ENCODE measurements at places on chromosomes 6 and 20.

GRCh38 chr6:166841216-166841615, 115.1 kb downstream of the RNASET2 start:
- DNase-seq = no peak

DNA sequence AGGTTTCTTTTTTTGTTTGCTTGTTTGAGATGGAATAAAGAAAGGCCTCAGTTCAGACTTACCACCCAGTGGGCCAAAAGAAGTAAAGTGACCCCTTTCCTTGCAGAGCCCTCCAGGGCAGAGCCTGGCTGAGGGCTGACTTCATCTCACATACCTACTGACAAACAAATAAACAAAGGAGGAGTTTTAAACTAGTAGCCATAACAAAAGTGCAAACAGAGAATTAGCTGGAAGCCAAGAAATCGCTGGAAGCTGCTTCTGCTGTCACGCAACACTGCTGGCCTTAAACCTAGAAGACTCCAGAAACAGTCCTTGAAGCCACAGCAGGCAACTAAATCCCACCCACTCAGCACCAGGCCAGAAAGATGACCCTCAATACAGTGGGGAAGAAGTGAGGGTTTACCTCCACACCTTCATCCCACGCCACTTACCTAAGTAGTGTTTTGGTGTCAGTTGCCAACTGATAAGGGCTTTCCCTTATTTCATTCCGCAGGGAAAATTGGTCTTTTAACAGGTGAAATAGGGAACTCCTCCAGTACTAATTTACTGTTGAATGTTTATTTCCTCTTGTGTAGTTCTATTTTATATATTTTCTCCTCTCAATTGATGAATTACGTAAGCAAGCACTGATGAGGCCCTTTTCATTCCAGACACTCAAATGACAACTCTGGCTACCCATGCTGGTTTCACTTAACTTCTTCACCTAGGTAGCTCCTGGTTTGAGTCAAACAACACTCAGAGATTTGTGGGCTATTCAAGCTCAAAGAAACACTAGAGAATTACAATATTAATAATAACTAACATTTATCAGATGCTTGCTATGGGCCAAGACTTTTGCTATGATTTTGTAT, 46.2 kb downstream of the EDN1 start:
- no peak for DNase-seq

GRCh38 chr6:99607416-99608036, 893 bp downstream of the PRDM13 start:
- DNase-seq = no peak

GRCh38 chr6:142947714-142948480, 2.9 kb upstream of the HIVEP2 start:
- DNase-seq = no peak

GRCh38 chr20:23585808-23586734, 17.8 kb upstream of the CST9L start:
- no peak for DNase-seq
